Fibroblast of skin of right biceps (primary cell): ENCODE measurements at places on chromosomes 6 and 20.

DNA sequence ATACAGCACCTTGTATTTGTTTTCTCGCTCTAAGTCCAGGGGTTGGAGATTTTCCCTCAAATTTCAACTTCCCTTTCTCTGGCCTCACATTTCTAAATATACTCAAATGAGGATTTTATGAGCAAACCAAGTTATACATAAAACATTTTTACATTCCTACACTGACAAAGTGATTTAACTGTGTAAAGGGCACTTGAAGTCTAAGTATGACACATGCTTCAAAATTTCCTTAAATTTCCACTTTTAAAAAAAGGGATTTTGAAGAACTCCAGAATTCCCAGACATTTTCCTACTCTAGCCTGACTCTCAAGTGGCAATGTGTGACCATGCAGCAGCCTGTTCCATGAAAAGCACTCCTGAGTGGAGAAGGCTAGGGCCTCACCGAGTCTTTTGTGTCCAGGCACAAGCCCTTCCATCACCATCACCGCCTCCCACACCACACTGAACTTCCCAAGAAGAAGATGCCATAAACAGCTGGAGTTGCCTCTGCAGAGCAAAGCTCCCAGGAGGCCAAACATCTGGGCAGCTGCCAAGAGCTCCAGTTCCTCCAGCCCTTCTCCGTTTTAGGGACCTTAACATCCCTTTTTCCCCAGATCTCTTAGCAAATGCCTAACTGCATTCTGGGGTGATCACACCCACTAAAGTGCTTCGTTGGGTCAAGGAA, 68.9 kb downstream of the NCR2 start:
- DNase-seq: peak; percentile 33

DNA sequence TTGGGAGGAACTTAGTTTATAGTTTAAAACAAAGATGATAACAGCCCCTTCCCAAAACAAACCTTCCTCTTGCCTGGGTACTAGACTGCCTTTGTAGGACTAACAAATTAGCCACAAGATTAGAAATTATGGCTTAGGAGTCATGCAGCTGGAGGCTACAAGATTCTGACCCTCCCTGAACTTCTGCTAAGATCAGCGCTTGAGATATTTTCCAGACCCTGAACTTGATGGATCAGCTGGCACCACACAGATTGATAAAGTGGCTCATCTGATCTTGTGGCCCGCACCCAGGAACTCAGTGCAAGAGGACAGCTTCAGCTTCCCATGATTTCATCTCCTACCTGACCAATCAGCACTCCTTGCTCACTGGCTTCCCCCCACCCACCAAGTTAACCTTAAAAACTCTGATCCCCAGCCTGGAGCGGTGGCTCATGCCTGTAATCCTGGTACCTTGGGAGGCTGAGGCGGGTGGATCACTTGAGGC, 5.9 kb upstream of the SERINC3 start:
- DNase-seq: no peak

GRCh38 chr6:158648682-158649131, 1.1 kb upstream of the SYTL3 start:
- DNase-seq: peak; percentile 95

- peak; percentile 3 for DNase-seq
Observed at GRCh38 chr6:92989656-92990055, 429.7 kb downstream of the EPHA7 start.

DNA sequence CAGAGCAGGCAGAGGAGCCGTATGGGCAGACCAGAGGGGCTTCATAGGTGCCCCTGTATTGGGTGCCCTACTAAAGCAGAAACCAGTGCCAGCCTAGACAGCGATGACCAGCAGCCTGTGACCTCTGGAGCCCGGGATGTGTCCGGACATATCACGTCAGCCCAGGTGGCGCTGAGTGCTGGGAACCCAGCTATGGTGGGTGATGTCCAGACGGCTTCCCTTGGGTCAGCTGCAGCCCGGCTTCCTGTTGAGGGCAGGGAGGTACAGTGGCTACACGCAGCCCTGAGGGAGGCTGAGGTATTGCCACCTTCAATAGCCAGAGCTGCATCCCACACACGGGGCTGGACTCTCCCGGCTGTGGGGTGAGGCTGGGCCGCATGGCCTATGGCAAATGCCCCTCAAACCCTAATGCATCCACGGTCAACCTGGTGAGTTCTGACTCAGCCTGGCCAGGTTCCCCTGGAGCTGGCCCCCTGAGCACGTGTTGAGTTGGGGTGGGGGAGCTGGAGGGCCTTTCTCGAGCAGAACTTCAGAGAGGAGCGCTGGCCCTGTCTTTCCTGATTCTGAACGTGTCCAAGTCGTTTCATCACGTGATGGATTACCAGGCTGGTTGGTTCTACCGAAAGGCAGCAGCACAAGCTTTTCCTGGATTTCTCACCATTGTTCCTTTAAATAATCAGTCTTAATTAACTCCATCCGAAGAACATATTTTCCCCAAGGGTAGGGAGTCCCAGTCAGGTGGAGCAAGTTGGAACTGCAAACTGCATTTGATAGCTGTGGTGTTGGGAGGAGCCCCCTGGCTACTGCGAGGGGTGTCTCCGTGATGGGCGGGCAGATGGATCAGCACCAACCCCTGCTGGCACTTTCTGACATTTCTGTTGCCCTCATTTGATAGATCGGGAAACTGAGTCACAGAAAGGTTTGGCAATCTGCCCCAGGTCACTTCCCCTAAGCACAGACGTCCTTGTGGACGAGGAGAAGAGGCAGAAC, 7.1 kb upstream of the MYT1 start:
- no peak for DNase-seq

- no peak for DNase-seq
Observed at GRCh38 chr6:151690768-151691562, 116.5 kb upstream of the ESR1 start.

DNA sequence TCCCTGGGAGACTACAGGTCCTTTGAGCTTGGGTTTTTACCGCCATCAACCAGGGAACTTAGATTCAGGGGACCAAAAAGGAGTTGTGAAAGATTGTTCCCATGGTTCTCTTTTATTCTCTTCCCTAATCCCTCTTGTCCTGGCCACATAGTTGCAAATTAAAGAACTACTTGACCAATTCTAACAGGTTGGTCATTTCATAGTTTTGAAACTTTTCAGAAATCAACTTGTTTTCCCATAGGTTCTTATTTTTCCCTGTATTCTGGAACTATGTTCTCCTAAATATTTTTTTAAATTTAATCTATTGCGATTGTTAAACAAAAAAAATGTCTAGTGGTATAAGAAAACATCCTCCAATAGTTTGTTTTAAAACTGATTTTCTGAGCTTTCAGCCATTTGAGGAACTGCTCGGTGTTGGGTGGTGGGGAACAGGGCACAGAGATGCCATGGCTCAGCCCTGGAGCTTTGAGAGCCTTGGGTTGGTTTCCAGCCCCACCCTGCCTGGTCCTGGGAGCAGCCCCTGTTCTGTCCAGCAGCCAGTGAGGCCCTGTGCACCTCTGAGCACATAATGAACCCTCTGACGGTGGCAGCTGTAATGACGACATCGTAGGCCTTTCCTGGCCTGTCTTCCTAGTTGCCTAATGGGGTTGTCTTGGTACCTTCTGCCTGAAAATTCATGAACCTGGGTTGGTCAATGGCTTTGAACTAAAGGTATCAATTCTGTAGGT, 53.5 kb downstream of the TBC1D7 start:
- DNase-seq: no peak

DNA sequence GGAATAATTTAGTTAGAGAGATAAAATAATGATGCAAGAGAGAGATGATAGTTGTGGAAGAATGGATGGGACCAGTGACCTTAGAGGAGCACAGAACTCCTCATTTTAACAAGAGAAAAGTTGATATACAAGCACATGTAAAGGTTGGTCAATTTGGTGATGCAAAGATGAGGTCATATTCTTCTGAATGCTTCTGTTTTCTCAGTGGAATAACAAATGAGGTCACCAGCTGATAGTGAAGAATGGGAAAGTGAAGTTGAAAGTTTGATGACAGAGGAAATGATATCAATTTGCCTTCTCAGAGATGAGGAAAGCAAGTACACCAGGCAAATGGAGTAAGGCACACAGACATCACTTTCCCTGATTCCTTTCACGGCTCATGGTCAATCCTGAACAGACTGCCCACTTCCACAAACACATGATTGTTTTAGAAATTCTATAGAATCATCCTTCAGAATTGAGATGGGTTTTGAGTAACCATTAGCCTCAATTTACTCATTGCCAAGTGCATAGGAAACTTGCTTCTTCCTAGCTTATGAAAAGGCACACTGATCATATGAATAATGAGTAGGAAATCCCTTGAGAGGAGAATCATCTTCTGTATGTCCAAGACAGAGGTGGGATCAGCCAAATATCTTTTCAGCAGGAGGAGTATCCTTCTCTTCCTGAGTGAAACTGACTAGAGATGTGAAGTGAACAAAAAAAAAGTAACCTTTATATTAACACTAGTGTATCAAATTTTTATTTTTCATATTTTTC, 82.4 kb upstream of the TCF21 start:
- peak; percentile 46 for DNase-seq

GRCh38 chr6:2843138-2843740, 1.6 kb upstream of the SERPINB1 start:
- DNase-seq: no peak

DNA sequence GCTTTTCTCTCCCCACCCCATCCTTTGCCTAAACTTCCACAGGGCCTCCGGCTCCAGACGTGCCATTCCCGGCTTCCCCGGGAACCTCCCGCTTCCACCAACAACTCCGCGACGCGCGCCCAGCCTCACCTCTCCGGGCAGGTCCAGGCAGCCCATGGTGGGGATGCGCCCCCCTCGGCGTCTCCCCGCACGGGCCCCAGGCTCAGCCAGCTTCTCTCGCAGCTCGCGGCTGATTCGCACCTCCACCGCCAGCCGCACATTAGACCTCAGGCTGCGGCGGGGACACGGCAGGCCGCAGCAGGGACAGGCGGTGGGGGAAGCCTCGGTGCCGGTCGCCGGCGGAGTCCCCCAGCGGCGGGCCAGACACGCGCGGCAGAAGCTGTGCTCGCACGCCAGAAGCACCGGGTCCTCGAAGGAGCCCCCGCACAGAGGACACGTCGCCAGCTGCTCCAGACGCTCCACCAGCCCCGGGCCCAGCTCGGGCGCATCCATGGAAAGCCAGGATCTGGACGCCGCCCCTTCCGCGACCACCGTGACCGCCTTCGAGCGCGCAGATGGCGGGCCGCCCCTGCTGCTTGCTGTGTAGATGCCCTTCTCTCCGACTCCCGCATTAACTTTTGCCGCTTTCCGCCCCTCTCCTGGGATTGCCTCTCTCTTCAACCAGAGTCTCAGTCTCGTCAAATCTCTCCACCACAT, at the start of gene RNF39:
Gene RNF39, minus strand, starts transcription at position 676 of the 696 bp plus-strand sequence. Its CDS starts 184 bp downstream, at position 492.
- no peak for DNase-seq

DNA sequence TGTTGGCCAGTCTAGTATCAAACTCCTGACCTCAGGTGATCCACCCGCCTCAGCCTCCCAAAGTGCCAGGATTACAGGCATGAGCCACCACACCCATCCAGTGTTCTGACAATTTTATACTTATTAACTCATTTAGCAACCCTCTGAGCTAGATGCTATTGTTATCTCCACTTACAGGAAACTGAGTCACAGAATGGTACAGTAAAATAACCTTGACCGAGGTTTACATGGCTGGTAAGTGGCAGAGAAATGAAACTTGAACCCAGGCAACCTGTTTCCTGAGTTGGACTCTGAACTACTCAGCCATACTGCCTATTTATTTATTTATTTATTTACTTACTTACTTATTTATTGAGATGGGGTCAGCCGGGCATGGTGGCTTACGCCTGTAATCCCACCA, 6.6 kb upstream of the SIGLEC1 start:
- DNase-seq: no peak

DNA sequence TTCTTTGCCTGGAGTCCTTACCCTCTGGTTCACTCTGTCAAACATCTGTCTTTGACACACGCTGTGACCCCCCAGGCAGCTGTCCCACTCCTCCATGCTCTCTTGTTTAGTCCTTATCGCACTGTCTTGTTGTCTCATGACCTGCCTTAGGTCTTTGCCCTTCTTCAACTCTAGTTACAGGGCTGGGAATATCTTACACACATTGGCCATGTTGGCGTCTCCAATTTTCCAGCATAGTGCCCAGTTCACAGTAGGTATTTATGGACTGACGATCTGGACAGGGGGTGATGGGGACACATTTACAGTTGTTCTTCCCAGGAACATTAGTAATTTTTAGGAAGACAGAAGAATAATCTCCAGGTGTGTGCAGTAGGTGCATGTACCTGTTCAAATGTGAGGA, 129.7 kb upstream of the SLC22A16 start:
- DNase-seq: no peak

GRCh38 chr6:4460586-4461475, 315.4 kb upstream of the CDYL start:
- peak; percentile 41 for DNase-seq

DNA sequence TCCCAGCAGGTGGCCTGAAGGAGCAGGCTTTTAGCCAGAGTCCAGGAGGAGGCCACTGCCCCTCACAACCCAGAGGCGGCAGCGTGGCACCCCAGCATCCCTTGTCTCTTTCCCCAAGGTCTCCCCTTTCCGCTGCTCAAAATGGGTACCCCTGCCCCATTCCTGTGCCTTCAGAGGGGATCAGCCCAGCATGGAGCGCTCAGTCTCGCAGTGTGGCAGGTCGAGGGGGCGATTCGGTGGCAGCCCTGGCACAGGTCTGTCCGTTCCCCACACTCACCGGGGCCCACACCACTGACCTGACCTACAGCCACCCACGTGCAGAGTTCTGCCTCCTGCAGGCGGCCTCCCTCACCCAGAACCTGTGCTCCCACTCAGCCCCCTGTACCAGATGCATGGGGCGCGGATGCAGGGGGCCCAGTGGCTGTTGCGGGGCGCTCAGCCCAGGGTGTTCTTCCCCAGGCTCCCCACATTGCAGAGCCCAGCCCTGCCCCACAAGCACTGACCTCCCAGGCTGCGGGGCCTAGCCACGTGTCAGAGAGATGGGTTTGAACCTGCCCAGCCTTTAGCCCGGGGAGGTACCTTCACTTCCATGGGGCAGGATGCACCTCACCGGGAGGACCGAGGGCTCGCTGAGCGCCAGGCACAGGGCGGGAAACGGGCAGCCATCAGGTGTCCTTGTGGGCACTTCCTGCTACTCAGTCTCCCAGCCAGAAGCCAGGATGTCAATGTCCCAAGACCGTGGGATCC, 41.8 kb downstream of the DSTN start:
- no peak for DNase-seq

- no peak for DNase-seq
Observed at GRCh38 chr6:19865178-19865577, 28.0 kb downstream of the ID4 start.

GRCh38 chr20:57936636-57937385, 227.0 kb upstream of the PMEPA1 start:
- no peak for DNase-seq

DNA sequence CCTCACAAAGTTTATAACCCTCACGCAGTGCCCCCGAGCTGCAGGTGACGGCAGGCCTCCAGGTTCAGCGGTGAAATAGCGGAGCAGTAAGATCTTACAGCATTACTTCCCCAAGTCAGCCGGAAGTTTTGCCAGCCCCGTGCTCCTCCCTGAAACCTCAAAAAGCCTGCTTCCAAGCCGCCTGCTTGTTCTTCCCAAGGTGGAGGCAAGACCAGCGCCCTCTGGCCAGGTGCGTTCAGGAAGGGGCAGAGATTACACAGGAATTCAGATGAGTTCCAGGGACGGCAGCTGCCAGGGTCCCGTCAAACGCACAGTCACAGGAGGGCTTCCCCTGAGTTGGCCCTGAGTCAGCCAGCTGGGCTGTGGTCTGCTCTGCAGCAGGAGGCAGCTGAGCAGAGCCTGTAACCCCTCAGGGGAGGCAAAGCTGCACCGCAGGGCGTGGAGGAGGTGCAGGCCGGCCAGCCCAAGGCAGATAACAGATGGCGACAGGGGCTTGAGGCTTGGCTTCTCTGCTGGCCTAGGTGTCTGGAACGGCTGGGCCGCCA, 124.1 kb upstream of the RPS6KA2 start:
- peak; percentile 10 for DNase-seq

- no peak for DNase-seq
Observed at GRCh38 chr6:57294862-57295445, 22.5 kb upstream of the PRIM2 start.

GRCh38 chr6:144990784-144991183, 705.6 kb downstream of the UTRN start:
- no peak for DNase-seq
